Stimulated activated CD8-positive, alpha-beta memory T cell treated with anti-CD3 and anti-CD28 coated beads, Interleukin-7, amount 100 ng/mL, for 48 hours (primary cell): ENCODE measurements at places on chromosomes 4 and X.

DNA sequence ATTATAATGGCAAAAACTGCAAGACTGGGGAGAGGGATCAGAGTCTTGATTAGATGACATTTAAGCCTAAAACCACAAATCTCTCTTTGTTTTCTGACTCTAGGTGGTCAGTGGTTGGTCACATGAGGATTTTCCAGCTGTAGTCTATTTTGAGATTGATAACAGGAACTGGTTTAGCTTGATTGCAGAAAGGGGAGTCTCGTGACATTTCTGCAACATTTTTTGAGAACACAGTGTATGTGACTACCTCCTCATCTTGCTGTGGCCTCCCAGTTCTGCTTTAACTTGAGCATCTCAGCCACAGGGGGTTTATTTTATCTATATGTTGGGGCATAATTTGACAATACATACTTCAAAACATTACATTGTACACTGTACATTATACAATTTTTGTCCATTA, 726.4 kb upstream of the MAGEB2 start:
- no peak for DNase-seq

GRCh38 chrX:38178396-38178795, 42.3 kb downstream of the SRPX start:
- DNase-seq: no peak

DNA sequence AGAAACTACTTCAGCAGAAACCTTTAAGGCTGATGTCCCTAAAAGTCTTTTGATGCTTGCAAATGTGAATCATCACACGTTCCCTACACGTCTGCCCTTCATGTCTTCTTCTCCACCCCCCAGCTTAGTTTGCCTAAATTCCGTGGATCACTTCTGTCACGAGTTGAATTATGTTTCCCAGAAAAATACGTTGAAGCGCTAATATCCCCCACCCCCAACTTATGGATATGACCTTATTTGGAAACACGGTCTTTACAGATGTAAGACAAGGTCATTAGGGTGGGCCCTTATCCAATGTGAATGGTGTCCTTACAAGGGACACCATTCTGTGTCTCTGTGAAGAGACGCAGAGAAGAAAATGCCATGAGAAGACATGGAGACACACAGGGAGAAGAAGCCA, 2.1 kb upstream of the ZNF518B start:
- DNase-seq: no peak

- no peak for DNase-seq
These were observed 24.5 kb downstream of the HCCS start for GRCh38 chrX:11135564-11136185.

- DNase-seq: no peak
These were observed 436.5 kb upstream of the FTHL17 start for GRCh38 chrX:31508338-31508737.

- DNase-seq: no peak
These were observed 29.0 kb upstream of the KDR start for GRCh38 chr4:55154290-55154880.

- no peak for DNase-seq
These were observed 67.7 kb upstream of the ELOVL6 start for GRCh38 chr4:110266136-110266535.

GRCh38 chr4:83331956-83332355, 2.7 kb downstream of the HPSE start:
- no peak for DNase-seq

GRCh38 chr4:13597141-13597540, 30.4 kb downstream of the BOD1L1 start:
- DNase-seq: no peak

DNA sequence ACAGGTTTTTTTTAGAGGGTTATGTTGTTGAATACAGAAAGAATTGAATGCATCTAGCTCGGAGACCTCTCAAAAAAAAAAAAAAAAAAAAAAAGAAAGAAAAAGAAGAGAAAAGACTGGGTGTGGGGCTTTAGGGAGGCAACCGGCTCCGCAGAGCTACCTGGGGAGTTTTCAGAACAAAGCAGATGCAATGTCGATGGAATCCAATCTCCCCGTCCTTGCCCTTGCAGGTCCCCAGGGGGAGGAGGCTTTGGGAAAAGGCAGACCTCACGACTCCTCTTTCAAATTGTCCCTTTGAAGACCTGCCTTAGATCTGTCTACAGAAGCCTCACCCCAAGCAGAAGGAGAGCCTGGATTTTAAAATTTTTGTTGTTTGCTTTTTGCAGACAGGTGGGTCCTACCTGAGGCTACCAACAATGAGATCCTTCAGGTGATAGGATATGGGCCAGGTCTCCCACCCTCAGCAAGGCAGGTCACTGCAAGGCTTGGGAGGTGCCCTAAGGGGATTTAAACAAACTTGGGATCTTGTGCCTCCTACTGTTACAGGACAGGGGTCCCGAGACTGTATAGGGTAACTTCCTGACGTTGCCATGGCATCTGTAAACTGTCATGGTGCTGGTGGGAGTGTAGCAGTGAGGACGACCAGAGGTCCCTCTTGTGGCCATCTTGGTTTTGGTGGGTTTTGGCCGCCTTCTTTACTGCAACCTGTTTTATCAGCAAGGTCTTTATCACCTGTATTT, 75.2 kb upstream of the PRKX start:
- DNase-seq: no peak

DNA sequence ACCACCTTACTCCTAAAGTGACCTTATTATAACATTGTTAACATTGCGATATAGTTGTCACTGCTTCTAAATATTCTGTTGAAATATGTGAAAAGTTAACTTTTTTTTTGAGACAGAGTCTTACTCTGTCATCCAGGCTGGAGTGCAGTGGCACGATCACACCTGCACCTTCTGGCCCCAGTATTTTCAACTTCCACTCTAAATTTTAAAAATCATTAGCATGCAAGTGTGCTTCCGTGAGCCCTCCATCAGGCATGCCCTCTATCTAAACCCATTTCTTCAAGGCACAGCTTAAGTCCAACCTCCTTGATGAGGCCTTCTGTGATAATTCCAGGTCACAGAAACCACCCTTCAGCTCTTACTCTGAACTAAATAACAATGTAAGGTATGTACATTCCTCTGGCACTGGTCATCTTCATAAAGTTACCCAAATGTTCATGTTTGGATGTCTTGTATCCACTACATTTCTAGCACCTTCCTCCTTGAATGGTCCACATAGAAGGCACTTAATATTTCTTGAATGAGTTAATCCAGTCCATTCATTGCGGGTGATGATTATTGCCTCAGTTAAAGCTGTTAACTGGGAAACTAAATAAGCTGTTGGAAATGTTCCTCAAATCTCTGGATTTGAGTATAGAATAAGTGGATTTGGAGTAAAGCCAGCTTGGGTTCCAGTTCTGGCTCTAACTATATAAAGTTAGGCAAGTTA, 38.6 kb upstream of the TMEM131L start:
- DNase-seq: no peak

GRCh38 chr4:152281822-152282221, 254.1 kb downstream of the FBXW7 start:
- no peak for DNase-seq

GRCh38 chr4:69951602-69952001, 13.9 kb downstream of the CSN2 start:
- no peak for DNase-seq

- DNase-seq: no peak
These were observed 39.7 kb downstream of the CORIN start for GRCh38 chr4:47798165-47798564.

- DNase-seq: no peak
These were observed 54.9 kb downstream of the MAP7D2 start for GRCh38 chrX:20061855-20062254.

- DNase-seq: no peak
These were observed at the start of gene ETNPPL for GRCh38 chr4:108762559-108763225. Gene ETNPPL, minus strand, starts transcription at chr4:108763053. Its CDS starts 155 bp downstream, at chr4:108762898.

DNA sequence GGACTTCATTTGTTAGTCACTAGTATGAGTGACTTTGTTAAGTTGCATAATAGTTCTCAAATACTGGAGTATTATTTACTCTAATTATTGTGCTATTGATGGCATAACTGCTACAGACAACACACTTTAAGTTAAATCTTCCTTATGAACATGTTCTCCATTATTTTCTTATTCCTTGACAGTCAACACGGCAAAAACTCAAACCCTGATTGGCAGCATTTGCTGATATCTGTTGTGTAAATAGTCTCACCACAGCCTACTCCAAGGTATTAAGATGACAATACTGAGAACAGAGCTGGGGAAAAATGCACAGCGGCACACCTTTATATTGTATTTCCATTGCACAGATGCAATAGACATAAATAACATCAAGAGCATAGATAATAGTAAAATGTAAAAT, 568.0 kb upstream of the AADAT start:
- DNase-seq: no peak

DNA sequence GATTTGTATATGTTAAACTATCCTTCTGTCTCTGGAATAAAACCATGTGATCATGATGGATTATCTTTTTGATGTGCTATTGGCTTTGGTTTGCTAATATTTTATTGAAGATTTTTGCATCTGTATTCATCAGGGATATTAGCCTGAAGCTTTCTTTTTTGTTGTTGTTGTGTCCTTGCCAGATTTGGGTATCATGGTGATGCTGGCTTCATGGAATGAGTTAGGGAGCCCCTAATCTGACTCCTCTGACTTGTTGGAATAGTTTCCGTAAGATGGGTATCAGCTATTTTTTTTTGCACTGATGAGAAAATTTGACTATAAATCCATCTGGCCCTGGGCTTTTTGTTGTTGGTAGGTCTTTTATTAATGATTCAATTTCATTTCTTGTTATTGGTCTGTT, 45.7 kb downstream of the ATP10D start:
- DNase-seq: no peak

GRCh38 chr4:153221783-153222706, 17.8 kb downstream of the TRIM2 start:
- DNase-seq: no peak

GRCh38 chr4:94741304-94741703, 16.5 kb upstream of the BMPR1B start:
- DNase-seq: no peak

GRCh38 chr4:46878641-46879040, 30.4 kb downstream of the COX7B2 start:
- no peak for DNase-seq

- DNase-seq: no peak
These were observed 445.5 kb downstream of the ZIC3 start for GRCh38 chrX:138011468-138011867.

DNA sequence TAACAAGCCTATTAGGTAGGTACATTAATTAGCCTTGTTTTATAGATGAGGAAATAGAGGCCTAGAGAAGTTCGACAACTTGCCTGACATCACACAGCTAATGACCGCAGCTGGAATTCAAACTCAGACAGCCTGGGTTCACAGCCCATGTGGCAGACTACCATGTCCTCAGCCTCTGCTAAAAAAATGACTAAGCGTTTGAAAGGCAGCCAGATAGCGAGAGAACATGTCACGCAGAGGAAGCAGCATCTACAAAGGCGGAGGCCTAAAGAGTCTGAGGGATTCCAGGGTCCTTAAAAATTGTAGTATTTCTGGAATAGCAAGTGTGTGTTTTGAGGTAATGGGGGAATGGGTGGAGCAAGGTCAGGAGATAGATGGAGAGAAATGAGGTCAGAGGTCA, 33.2 kb upstream of the BMP15 start:
- no peak for DNase-seq

- DNase-seq: no peak
These were observed 9.3 kb downstream of the FAM3A start for GRCh38 chrX:154506483-154507332.

- no peak for DNase-seq
These were observed 26.0 kb downstream of the OCRL start for GRCh38 chrX:129566073-129566472.

DNA sequence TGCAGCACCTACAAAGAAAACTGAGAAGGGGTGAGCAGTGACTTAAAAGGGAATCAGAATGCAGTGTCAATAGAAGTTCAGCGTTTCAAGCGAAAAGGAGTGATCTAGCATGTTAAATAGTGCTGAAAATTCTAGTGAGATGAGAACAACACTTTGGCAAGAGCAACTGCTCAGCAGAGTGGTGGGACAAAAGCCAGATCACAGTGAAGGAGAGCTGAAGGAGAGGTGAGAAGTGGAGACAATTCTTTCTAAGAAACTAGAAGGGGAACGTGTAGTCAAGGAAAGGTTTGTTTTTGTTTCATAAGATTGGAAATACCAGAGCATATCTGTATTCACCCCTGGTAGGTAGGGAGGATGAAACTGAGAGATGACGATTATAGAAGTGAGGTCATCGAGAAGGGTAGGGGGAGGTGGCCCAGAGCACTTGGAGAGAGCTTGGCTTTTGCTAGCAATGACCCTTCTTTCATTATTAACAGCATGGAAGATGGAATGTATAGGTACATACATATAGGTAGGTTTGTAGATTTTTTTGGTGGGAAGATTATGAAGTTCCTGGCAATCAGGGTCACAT, 33.7 kb downstream of the SRPX2 start:
- no peak for DNase-seq

- no peak for DNase-seq
These were observed 1.1 kb downstream of the GCNA start for GRCh38 chrX:71579136-71579989.

GRCh38 chrX:4181782-4182407, 468.4 kb upstream of the PRKX start:
- DNase-seq: no peak

DNA sequence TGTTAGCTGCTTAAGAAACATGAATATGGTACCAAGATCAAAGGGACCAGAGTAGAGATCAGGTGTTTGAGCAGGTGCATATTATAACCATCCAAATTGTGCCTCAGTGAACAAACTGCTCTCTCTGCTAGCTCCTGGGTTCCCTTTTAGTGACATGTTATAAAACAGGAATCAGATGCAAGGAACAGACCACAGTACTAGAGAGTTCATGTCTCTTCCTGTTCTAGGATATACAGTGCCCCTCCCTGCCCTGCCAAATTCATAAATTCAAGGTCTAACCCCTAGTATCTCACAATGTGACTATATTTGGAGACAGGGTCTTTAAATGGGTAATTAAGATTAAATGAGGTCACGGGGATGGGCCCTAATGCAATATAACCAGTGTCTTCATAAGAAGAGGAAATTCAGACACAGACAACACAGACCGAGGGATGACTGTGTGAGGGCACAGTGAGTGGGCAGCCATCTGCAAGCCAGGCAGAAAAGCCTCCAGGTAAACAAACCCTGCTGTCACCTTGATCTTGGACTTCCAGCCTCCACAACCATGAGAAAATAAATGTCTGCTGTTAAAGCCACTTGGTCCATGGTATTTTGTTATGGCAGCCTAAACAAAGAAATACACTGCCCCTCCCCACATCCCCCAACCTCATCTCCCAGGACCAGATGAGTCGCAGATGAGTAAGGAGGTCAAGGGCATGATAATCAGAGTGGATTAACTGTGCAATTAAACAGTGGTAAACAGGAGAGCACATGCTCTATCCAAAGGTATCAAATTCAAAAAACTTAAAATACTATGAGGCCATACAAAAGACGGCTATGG, 82.5 kb downstream of the RBM47 start:
- DNase-seq: no peak

- no peak for DNase-seq
These were observed 40.7 kb upstream of the FAM9A start for GRCh38 chrX:8841911-8842310.

DNA sequence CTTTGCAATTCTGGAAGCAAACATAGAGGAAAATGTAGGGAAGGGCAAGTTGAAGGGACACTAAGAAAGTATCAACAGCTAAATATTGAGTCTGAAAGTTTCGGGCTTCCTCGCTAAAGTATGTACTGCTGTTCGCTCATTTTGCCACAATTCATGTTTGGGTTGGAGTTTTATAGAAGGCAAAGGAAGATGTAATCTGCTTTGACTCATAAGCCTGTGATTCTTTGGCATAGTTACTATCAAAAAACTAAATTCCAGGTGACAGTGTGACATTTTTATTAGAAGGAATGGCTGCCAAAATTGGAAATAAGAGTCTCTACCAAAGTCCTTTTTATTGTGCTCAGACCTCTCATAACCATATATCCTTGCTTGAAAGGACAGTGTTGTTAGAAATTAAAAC, 336.7 kb upstream of the ADGRL3 start:
- no peak for DNase-seq

GRCh38 chr4:146132445-146132844, 43.1 kb upstream of the LSM6 start:
- peak; percentile 47 for DNase-seq
